NCI-H2227 treated with DMSO at 0.1 percent for 48 hours (cell line): ENCODE measurements at places on chromosomes 11 and 22.

GRCh38 chr11:9669954-9670353 is 6.1 kb downstream of the SWAP70 start:
- DNase-seq: no peak

DNA sequence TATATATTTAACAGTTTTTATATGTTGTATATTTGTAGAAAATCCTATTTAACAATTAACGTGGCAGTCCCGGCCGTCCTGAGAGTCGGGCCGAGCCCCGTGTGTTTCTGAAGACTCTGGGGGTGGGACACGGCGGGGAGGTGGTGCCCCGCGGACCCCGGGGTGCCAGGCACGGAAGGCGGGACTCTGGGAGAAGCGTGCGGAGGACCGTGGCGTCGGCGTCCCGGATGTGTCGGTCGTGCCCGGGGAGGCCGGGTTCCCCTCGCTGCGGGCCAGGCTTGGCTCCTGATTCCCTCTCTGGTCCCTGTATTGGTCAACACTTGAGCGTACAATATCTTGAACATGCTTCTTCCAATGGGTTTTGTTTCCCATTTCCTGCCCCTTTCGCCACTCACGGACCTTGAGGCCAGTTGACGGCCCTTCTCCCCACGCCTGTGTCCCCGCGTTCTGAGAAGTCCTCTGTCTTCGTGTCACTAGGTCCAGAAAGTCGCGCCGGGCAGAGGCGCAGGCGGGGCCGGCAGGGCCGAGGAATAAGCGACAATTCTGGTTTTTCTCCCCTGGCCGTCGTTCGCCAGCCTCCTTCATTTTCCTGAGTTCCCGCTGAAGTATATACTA is 1076.7 kb downstream of the BRD1 start:
- no peak for DNase-seq

- no peak for DNase-seq
Observed at GRCh38 chr11:31619980-31620379, 110.4 kb downstream of the ELP4 start.

- DNase-seq: peak; percentile 51
Observed at GRCh38 chr11:17887779-17888178, 125.1 kb downstream of the SERGEF start.

DNA sequence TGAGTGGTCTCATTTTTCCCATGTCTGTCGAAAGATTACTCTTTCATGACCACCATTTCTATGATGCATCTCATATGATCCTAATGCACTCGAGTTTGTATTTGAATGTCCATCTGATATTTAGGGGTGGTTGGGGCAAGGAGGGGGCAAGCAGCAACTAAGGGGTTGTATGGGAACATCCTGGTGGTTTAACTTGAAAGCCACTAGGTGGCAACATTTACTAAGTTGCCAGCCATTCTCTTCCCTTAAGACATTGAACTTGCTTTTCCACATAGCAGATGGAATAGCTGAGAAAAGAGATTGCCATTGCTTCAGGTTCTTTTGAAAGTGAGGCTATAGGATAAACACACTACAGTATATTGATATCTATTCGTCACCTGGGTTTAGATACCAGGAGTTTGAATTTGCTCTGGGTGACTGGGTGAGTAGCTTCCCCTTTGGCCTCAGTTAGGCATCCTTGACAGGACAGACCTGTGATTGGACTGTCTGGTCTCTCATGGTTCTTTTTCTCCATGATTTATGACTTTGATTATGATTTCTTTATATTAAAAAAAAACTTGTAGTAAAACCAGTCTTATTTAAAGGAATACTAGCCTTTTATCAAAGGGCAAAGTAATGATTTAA is 32.4 kb downstream of the NF2 start:
- peak; percentile 59 for DNase-seq

DNA sequence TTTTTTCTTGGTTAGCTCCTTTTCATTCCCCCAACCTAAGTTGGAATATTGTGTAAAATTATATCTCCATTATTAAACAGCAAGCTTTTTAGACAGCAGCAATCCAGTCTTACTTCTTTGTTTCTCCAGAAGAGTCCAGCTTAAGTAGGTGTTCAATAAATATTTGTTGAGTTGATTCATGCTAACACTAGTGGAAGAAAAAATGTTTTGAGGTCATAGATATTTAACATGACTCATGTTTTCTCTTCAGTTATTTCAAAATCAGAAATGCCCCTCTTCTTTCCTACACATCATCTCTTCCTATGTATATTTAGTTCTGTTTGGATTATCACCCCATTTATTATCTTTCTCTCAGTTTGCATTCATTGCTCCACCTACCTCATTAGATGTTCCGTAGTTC is 20.3 kb downstream of the CCDC83 start:
- no peak for DNase-seq

DNA sequence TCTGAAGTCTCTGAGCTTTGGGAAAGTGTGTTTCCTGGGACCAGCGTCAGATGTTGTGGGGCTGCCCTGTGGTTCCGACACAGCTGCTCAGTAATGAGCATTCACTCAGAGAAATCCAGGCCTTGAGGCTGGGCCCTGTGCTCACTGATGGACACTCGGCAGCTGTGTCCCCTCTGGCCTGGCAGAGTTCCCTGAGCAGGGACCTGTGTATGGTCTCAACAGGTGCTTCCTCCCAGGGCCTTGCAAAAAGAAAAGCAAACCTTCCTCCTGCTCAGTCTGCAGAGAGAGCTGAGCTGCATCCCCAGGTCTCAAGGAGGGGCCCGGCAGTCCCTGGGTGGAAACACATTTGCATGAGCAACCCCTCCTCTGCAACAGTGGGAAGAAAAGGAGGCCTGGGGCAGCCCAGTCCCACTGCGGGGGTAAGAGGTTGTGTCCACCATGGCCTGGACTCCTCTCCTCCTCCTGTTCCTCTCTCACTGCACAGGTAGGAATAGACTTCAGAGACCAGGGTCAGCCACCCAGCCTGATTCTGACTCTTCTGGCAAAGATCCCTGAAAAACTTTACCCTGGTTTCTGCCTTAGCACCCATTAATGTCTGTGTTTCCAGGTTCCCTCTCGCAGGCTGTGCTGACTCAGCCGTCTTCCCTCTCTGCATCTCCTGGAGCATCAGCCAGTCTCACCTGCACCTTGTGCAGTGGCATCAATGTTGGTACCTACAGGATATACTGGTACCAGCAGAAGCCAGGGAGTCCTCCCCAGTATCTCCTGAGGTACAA is 131.2 kb downstream of the VPREB1 start:
- DNase-seq: no peak

GRCh38 chr22:43923631-43924464 is at the start of gene PNPLA3:
TSS of gene PNPLA3 (plus strand) at chr22:43923805. CDS start at chr22:43923912, 107 bp downstream.
- DNase-seq: peak; percentile 71

- DNase-seq: peak; percentile 15
Observed at GRCh38 chr11:84524422-84525051, 1102.6 kb downstream of the DLG2 start.

DNA sequence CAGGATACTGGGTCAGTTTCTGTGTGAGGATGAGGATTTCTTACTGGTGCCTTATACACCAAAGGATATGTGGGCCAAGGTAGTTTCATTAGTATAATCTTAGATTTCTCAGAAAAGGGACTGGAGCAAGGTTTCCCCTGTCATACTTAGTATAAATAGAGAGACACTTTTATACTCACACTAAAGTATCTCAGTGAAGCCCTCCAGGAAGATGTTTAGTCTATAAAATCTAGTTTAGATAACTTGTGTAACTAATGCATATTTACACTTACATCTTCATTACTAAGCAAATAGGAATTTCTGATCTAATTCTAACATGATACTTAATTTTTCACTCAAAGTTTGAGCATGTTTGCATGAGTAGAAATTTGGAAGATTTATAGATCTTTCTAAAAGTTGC is 11.1 kb downstream of the EMSY start:
- no peak for DNase-seq

DNA sequence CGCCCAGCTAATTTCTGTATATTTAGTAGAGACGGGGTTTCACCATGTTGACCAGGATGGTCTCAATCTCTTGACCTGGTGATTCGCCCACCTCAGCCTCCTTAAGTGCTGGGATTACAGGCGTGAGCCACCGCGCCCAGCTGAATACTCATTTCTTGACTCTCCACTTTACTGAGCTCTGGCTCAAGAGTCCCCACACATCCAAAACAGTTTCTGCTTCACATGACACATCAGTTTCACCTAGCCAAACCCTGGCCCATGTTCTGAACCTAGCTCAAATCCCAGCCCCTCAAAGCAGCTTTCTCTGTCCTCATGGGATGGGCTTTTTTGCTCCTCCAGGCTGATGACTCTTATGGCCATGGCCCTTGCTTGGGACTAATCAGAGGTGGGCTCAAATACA is 9.8 kb downstream of the HYOU1 start:
- no peak for DNase-seq

DNA sequence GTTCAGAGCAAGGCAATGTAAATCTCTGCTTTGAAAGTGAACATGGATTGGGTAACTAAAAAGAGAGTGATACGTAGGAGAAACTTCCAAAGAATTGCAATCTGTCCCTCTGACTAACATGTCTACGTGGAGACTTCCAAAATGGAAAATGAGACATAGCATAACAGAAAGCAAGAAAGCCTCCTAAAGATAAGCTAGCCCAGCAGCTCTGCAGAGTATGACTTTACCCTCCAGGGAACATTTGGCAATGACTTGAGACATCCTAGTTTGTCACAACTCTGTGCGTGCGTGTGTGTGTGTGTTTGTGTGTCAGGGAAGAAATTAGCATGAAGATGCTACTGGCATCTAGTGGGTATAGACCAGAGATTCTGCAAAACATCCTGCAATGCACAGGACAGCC is 817.4 kb downstream of the NTM start:
- no peak for DNase-seq

GRCh38 chr11:48109046-48109666 is 107.5 kb upstream of the OR4B1 start:
- DNase-seq: peak; percentile 54

- DNase-seq: no peak
Observed at GRCh38 chr11:57675176-57675941, 7.4 kb downstream of the ZDHHC5 start.

DNA sequence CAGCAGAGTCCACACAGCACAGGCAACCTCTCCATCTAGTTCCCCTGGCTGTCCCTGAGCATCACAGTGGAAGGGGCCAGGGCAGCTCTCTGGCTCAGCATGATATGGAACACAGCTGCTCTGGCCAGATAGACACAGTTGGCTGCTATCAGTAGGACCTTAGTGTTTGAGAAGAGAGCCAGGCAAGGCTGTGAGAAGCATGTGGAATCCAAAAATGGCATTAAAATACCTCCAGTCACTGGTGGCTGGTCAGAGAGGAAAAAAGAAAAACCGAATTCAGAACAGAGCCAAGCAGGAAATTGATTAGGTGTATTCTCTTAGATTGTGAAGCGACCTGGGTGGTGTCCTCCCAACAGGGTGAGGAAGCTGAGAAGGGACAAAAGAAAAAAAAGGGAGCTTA is 27.9 kb downstream of the SERPINH1 start:
- DNase-seq: no peak

DNA sequence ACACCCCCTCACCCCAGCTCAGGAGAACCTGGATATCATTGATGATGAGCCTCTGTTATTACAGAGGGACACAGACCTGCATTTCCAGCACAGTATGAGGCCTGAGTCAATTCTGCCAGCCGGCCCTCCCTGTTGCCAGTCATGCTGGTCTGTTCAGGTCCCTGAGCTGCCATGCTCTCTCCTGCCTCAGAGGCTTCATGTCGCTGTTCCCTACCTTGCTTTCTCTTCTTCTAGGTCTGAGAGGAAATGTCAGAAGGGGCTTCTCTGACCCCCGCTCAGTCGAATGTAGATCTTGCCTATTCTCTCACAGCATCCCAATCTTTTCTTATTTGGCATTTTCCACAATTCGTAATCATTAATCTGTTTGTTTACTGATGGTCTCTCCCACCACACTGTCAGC is 21.8 kb upstream of the ABCC8 start:
- peak; percentile 32 for DNase-seq

GRCh38 chr11:24093375-24093774 is 403.5 kb upstream of the LUZP2 start:
- DNase-seq: peak; percentile 62

- no peak for DNase-seq
Observed at GRCh38 chr11:811446-812245, 1.9 kb downstream of the RPLP2 start.

- DNase-seq: peak; percentile 44
Observed at GRCh38 chr22:25142102-25142501, 57.6 kb upstream of the CRYBB3 start.

GRCh38 chr11:5809122-5809519 is 397 bp downstream of the OR52N2 start:
- no peak for DNase-seq

DNA sequence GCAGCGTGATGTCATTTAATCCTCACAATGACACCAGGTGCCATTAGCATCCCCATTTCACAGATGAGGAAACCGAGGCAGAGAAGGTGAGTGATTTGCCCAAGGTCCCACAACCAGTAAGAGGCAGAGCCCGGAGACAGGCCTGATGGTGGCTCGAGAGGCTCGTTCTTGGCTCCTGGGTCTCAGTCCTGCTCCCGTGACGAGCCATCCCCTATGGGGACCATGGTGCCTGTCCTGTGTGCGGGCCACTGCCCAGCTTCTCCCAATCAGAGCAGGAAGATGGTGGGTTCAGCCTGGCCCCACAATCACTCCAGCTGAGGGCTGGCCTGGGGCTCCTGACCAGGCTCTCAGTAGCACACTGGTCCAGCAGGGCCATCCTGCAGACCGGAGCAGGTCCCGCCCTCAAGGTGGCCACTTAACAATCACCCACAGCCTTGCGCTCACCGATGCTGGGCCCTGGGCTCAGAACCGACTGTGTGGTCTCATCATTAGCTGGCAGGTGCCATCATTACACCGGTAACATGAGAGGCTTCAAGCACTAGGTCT is 3.6 kb downstream of the ALDH3B1 start:
- DNase-seq: no peak

GRCh38 chr11:124867700-124868099 is 2.5 kb downstream of the ROBO3 start:
- DNase-seq: no peak

- DNase-seq: no peak
Observed at GRCh38 chr22:38946771-38947170, 10.6 kb upstream of the APOBEC3A start.

DNA sequence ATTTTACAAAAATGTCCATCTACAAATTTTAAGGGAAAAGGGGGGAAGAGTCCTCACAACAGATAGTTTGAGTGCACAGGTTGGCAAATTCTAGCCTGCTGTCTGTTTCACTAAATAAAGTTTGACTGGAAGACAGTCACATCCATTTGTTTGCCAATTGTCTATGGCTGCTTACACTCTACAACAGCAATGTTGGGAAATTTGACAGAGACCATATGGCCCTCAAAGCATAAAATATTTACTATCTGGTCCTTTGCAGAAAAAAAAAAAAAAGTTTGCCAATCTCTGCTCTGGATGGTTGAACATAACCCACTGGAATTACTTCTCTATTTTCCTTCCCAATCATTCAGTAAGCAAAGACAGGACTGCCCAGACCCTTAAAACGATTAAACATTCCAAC is 88.2 kb downstream of the FCHSD2 start:
- no peak for DNase-seq

- no peak for DNase-seq
Observed at GRCh38 chr22:27239520-27239919, 562.0 kb downstream of the MN1 start.
